ENCODE measurements at places on chromosomes 4 and X.

DNA sequence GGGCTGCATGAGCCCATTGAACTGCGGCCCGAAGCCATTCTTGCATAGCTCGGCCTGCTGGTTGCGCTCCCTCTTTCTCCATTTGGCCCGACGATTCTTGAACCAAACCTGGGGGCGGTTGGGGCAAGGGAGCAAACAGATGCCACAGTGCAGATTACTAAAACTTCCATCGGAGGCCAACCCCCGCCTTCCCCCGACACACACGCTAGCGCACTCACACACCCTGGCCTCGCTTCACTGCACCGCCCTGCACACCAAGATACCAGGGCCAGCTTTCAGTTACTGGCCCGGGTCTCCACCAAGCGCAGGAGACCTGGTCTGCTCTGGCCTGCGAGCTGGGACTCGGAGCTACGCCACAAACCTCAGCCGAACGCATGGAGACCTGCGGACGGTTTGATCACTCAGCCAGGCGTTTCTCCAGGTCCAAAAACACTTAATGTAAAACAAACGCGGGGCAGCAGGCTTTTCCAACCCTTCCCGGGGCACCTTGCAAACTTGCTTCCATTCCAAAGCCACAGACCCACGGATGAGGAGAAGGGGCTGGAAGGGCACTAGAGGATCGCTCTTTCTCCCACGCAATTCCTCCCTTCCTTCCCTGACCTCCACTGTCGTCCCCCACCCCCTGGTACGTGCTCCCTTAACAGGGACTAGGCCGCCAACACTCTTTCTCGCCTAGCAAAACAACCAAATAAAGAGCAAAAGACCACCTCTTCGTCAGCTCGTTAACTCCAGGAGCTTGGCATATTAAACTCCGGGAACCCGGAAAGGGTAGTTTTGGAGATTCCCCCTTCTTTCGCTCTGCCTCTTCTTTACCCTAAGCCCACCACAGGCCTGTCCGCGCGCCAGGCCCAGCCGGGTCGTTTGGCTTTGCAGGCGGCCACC is 4.1 kb downstream of the PITX2 start:
- no peak for DNase-seq

DNA sequence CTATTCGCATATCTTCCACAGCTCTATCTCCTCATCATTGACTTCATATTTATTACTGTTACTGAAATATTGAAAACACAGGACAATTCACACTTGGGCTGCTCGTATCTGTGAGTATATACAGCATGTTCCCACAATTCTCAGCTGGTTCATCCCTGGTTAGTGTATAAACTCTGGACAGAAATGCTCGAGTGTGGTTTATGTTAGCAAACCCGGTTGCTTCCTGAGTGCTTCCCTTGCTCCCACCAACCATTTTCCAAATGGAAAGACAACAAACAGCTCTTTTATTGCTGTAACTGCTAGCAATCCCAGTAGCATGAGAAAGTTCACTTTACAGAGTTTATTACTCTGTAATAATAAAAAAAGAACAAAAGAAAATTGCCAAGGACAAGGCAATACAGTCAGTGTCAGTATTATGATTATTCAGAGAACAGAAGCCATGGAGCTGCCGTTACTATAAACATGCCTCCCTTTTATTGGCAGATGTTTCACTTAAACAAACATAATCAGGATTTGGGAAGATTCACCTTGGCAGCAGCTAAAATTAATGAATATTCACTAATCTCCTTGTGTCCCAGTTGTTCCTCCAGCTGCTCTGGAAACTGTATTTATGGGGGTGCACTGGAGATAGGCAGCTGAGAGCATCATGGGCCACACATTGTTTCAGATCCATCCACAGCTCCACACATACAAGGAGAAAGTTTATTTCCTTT is 134.1 kb upstream of the GUCY1A1 start:
- no peak for DNase-seq

- DNase-seq, result no peak
Measured at GRCh38 chr4:140819610-140820009, 63.4 kb upstream of the TBC1D9 start.

DNA sequence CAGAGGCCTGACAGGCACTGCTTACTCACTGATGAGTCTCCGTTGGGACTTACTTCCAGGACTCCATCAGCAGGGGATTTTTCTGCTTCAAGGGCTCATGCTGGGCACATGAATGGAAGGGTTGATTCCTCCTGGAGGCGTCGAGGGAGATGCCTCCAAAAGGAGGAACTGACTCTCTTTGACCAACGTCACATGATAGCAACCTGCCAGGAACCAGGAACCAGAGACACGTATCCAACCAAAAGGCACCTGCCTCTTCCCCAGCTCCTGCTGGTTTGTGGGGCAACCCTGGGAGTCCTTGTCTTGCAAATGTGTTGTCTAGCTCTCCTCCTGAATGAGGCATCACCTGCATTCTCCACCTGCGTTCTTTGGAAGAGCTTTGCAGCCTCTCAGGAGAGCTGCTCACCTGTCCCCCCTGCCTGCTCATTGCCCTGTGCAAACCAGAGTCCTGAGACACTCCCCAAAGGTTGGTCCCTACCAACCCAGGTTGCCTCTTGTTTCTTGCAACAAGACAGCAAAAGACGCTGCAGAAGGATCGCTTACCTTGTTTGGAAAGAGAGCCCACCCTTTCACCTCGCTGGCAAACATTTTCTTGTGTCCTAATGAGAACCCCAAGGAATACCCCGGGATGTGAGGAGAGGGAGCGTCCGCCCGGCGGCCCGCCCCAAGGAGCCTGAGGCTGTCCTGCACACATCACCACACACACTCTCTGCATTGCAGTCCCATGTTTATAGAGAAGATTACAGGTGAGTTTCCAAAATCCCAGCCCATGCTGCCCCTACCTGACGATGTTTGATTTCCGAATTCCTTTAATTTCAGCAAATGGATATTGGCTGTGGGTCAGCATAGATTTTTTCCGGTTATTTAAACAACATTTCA is 30.5 kb upstream of the SHOX start:
- no peak for DNase-seq

- no peak for DNase-seq
Measured at GRCh38 chr4:2338754-2339457, 77.0 kb upstream of the MXD4 start.

DNA sequence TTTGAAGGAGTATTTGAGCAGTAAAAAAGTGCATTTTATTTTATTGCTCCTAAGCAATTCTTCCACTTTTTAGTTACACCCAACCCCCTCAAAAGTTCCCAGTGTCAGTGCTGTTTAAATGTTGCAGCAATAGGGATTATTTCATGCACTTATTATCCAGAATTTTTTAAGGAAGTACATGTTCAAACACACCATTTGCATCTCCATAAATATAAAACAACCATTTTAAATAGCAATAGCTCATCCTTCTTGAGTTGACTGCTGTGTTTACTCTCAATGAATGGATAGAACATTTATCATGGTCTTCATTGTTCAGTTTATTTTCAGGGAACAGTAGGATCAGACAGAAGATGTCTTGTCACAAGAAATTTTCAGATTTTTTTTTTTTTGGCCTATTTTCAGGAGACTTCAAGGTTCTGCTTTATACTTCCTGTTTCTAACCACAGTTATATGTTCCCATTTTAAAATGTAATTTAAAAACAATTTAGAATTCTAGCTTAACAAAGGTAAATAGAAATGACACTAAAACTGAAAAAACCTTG is 171.9 kb downstream of the TMA16 start:
- DNase-seq, result no peak
